PC-9 (cell line): ENCODE measurements at places on chromosomes 4 and X.

DNA sequence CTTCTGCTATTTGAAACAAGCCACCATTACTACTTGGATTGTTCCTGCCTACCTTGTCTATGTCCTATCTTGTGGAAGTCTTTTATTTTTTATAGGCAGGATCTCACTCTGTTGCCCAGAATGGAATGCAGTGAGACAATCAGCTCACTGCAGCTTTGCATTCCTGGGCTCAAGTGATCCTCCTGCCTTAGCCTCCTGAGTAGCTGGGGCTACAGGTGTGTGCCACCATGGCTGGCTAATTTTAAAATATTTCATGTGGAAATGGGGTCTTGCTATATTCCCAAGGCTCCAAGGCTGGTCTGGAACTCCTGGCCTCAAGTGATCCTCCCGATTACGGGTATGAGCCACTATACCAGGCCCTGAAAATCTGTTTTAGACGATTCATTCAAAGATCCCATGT is 7.6 kb downstream of the RPS3A start:
- no peaks in the 10 kb centered on the region for H3K27me3 ChIP-seq
- no peak overlapping the region for H3K4me3 ChIP-seq
- 0 out of 2 replicates have a peak, but pooled peaks cover under 1% of the 10 kb centered on the region for H3K4me1 ChIP-seq
- H3K27ac ChIP-seq = no peak overlapping the region
- peaks cover 13% of the 10 kb centered on the region for H3K36me3 ChIP-seq

GRCh38 chrX:16700734-16701133 is 11.7 kb downstream of the CTPS2 start:
- no peaks in the 10 kb centered on the region for H3K4me1 ChIP-seq
- H3K27ac ChIP-seq = no peak overlapping the region
- DNase-seq = no peak
- H3K36me3 ChIP-seq = no peaks in the 10 kb centered on the region
- no peak overlapping the region for H3K4me3 ChIP-seq

- H3K4me1 ChIP-seq = no peaks in the 10 kb centered on the region
- no peaks in the 10 kb centered on the region for H3K36me3 ChIP-seq
- H3K4me3 ChIP-seq = no peak overlapping the region
- no peak overlapping the region for H3K27ac ChIP-seq
Measured at GRCh38 chr4:180805101-180805500, 1438.1 kb upstream of the TENM3 start.

- no peak overlapping the region for H3K4me3 ChIP-seq
- H3K27ac ChIP-seq = no peak overlapping the region
- H3K36me3 ChIP-seq = no peaks in the 10 kb centered on the region
Measured at GRCh38 chr4:128917781-128918180, 108.3 kb downstream of the JADE1 start.

DNA sequence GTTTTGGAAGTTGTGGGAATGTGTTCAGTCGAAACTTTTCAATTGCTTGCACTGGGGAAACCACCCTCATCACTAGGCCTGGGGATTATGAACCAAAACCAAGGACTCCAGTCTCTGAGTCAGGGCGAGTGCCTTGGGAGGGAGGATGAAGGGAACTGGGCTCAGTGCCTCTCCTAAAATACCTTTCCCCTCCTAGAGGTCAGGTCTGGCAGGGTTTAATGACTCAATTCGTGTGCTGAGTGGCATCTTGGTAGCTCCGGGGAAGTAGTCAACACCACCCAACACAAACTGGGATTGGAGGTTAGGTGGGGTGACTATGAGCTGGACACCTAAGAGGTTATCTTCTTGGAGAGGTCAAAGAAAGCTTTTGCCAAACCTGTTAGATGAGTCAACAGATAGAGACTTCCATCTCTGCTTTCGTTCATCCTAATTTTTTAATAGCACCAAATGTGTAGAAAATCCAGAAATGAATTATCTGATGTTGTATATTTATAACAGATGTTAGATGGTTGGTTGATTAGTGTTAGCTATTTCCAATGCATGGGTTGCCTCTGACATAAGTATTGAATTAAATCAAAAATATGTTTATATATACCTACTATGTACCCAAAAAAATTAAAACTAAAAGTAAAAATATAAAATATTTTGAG is 202.8 kb downstream of the SHROOM3 start:
- peak; percentile 91 for DNase-seq
- peak overlapping the region; percentile 92 for H3K27ac ChIP-seq
- H3K4me1 ChIP-seq = peaks cover 80% of the 10 kb centered on the region
- no peaks in the 10 kb centered on the region for H3K27me3 ChIP-seq
- no peaks in the 10 kb centered on the region for H3K36me3 ChIP-seq

DNA sequence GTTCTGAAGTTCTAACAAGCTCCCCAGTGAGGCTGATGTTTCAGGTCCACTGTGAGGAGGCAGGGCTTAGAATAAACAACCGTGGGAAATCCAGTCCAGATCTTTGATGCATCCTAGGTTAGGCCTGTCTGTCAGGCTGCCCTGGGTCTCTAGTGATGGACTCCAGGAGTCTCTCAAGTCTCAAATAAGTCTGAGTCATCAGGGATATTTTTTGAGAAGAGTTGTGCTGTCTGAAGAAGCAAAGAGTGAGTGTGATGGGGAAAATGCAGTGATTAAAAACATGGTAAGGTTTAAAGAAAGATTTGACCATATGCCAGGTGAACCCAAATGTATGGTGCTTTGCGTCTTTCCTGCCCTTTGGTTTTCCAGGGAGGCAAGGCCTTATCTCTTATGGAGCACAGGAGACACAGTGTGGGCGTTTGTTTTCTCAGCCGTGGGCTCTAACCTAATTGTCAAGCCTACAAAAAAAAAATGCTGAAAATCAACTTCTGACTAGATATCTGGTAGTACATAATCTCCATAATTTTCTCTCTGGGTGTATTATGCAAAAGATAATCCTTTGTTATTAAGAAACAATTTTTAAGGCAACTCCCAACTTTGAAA is 100.7 kb downstream of the PTTG2 start:
- H3K27me3 ChIP-seq = no peaks in the 10 kb centered on the region
- H3K4me1 ChIP-seq = peaks cover 19% of the 10 kb centered on the region
- no peak overlapping the region for H3K4me3 ChIP-seq
- H3K27ac ChIP-seq = no peak overlapping the region
- no peaks in the 10 kb centered on the region for H3K36me3 ChIP-seq
- no peak for DNase-seq

DNA sequence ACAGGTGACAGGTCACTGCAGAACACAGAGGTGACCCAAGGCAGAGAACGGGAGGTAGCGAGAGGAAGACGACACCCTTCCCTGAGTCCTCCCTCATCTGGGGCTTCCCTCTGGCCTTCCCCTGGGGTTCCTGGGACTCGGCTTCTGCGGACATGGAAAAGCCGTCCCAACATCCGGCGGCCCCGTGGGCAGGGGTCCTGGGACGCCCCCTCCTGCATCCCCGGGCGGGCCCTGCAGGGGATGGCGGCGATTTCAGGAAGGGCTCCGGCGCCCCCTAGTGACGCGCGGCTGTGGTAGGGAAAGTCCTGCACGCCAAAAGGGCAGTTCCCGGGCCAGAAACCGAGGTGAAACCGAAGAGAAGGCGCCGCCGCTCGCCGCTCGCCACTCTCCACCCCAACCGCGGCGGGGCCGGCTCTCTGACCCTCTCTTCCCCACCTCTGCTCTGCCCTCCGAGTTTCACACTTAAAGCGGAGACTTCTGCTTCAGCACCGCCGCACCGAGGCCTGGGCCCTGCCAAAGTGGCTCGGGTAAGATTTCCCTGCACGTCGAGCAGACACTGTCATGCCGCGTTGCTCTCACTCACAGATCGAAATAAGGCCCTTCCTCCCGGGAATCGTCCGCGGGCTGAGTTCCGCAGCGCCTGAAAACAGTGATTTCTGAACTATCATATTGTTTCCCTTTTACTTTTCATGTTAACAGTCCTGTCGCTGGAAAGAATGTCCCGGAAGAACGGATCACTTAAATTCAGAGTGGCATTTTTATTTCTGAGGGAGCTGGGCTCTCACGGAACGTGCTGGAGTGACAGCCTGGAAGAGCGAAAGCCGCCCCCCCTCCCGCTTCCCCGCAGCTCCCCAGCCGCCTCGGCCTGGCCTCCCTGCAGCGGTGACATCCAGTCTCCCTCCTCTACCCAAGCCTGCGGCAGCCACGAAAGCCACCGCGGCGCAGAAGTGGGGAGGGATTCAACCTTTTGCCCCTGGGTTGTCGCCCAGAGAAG is 110.6 kb downstream of the DCTD start:
- DNase-seq = no peak
- peaks cover 26% of the 10 kb centered on the region for H3K27me3 ChIP-seq
- H3K27ac ChIP-seq = no peak overlapping the region
- H3K4me1 ChIP-seq = no peaks in the 10 kb centered on the region
- H3K4me3 ChIP-seq = no peak overlapping the region

DNA sequence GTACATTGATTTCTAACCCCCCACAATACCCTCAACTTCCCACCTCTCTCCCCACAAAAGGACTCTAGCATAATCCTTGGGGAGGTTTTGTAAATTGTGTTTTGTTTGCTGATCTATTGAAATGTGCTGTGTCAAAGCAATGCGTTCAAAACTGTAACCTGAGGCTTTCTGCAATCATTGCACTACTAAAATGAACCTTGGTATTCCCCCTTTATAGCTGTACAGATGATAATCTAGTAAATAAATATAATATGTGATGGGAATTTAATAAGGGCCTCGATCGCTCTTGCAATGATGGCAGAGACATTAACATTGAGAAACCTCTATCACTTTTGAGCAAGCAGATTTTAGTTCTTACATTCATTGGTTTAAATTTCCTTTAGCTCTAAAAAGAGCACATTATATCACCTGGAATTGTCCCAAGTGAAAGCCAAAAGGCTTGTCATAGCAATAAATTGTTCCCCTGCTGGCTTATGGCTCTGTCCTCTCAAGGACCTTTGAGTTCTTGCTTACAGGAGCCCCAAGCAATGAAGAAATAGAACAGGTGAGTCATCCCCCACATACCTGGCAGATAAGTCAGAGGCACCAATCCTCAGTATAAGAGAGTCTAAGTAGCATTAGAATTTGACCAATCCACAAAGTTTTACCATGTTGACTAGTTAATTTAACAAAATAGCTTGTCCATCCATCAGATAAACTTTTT is 18.4 kb upstream of the ACE2 start:
- H3K36me3 ChIP-seq = no peaks in the 10 kb centered on the region
- peaks cover 30% of the 10 kb centered on the region for H3K4me1 ChIP-seq
- peak; percentile 54 for DNase-seq

- no peaks in the 10 kb centered on the region for H3K4me1 ChIP-seq
- no peaks in the 10 kb centered on the region for H3K27me3 ChIP-seq
- DNase-seq = no peak
- no peaks in the 10 kb centered on the region for H3K36me3 ChIP-seq
Measured at GRCh38 chr4:79017481-79017880, 78.2 kb upstream of the PAQR3 start.

- H3K27me3 ChIP-seq = no peaks in the 10 kb centered on the region
- no peak overlapping the region for H3K4me3 ChIP-seq
- no peak for DNase-seq
- no peaks in the 10 kb centered on the region for H3K4me1 ChIP-seq
- H3K36me3 ChIP-seq = no peaks in the 10 kb centered on the region
Measured at GRCh38 chr4:139799615-139800014, 134.0 kb downstream of the MGST2 start.

DNA sequence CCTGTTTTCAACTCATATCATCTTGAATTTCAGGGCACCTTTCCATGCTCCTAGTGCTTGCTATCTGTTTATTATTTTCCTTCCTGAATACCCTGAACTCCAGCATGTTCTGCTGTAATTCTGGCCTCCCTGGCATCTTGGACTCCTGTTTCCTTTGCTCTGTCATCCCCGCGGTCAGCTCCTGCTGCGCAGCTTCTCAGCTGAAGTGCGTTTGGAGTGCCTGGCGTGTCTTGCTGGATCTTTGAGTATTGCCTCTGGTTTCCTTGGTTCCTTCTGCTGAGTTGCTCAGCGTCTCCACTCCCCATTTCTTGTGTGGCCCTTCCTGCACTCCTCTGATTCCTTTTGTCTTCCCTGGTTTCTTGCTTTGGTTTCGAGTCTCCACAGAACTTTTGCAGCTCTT is 84.4 kb downstream of the HTT start:
- no peak overlapping the region for H3K27ac ChIP-seq
- H3K4me3 ChIP-seq = no peak overlapping the region
- no peaks in the 10 kb centered on the region for H3K4me1 ChIP-seq
- DNase-seq = no peak
- no peaks in the 10 kb centered on the region for H3K27me3 ChIP-seq

GRCh38 chr4:69517674-69518073 is 22.0 kb upstream of the UGT2B4 start:
- no peak for DNase-seq
- no peaks in the 10 kb centered on the region for H3K4me1 ChIP-seq
- no peaks in the 10 kb centered on the region for H3K36me3 ChIP-seq
- no peak overlapping the region for H3K27ac ChIP-seq
- no peak overlapping the region for H3K4me3 ChIP-seq

GRCh38 chrX:47568656-47569295 is 7.8 kb downstream of the ARAF start:
- no peak for DNase-seq
- H3K27ac ChIP-seq = no peak overlapping the region
- H3K36me3 ChIP-seq = no peaks in the 10 kb centered on the region
- H3K4me3 ChIP-seq = no peak overlapping the region
- no peaks in the 10 kb centered on the region for H3K4me1 ChIP-seq

DNA sequence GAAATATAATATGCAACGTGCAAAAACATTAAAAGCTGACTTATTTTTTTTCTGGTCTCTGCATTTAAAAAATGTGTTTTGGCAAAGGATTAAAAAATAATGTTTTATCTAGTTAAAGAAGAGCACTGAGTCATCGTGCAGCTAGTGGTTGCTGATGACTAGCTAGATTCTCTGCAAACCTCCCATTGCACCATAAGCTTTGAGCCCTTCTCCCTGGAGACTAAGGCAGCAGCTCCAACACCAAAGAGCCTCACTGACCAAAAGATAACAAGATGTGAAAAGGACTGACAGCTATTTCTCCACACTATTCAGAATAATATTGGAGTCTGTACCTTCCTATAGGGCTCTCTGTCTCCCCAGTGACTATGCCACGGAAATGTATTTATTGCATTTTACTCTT is 424.3 kb downstream of the SLITRK2 start:
- H3K27ac ChIP-seq = no peak overlapping the region
- H3K4me1 ChIP-seq = no peaks in the 10 kb centered on the region
- DNase-seq = no peak
- no peaks in the 10 kb centered on the region for H3K27me3 ChIP-seq
- H3K4me3 ChIP-seq = no peak overlapping the region

GRCh38 chrX:10582215-10582733 is 38.1 kb downstream of the MID1 start:
- no peak overlapping the region for H3K4me3 ChIP-seq
- H3K27me3 ChIP-seq = no peaks in the 10 kb centered on the region
- peaks cover 33% of the 10 kb centered on the region for H3K4me1 ChIP-seq
- DNase-seq = peak; percentile 50
- 0 out of 2 replicates have a peak overlapping the region, but pooled peaks have one; percentile 30 for H3K27ac ChIP-seq

DNA sequence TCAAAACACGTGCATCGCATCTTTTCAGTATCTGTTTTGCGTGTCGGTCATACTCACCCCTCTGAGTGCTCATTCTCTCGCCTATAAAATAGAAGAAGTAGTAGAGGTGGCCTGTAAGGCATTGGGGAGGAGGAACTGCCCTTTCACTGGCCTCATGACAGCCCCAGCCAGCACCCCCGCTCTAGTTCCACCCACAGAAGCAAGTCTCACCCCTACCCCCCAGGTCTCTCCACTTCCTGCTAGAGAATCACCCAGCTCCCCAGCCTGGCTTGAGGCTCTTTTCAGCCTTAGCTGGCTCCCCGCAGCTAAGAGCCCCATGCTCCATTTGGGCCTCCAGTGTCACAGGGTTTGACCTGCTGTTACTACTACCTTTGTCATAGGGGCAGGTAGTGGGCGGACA is 11.8 kb downstream of the HDAC6 start:
- H3K4me1 ChIP-seq = no peaks in the 10 kb centered on the region
- no peaks in the 10 kb centered on the region for H3K27me3 ChIP-seq
- H3K36me3 ChIP-seq = no peaks in the 10 kb centered on the region

- H3K27me3 ChIP-seq = no peaks in the 10 kb centered on the region
- no peak for DNase-seq
- no peaks in the 10 kb centered on the region for H3K36me3 ChIP-seq
Measured at GRCh38 chr4:29213020-29213419, 1507.1 kb upstream of the PCDH7 start.
